Naive thymus-derived CD8-positive, alpha-beta T cell (primary cell): ENCODE measurements at places on chromosomes 6 and 20. TPM values are rescaled to one million over a fixed set of nuclear protein-coding genes. Genes with fewer than 3 reads are reported as not detected.

- H3K36me3 ChIP-seq = no peaks in the 10 kb centered on the region
- H3K4me1 ChIP-seq = no peaks in the 10 kb centered on the region
- H3K4me3 ChIP-seq = no peak overlapping the region
These were observed 178.7 kb upstream of the CDH4 start for GRCh38 chr20:61073376-61073775.

DNA sequence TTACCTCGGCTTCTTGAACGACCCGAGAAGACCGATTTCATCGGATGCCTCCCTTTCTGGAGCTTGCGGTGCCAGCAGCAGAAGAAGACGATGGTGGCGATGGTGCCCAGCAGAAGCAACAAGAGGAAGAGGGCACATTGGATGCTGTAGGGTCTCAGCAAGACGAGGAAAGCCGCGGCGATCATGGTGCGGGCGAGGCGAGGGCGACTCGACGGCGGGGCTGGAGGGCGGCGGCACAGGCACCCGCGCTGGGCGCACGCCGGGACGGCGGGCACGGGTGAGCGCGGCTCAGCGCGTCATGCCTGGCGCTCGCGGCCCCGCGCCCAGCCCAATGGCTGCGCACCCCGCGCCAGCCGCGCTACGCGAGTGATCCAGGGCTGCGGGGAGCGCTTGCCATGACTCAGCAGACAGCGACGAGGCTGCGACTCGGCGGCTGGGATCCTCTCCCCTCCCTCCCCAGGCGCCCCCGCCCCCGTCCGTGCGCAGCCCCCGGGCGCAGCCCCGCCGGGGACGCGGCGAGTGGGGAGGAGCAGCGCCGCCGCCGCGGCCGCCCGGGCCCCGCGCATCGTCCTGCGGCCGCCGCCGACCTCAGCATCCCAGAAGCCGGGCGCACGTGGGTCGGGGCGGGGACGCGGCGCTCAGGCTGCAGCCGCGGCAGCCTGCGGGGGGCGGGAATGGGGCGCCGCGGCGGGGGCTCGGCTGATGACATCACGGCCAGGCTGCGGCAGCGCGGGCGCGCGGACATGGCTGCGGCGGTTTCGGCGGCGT, at the start of gene BEND6:
Gene BEND6 (plus strand): TSS at position 705 of the 768 bp plus-strand sequence. CDS start 26,704 bp downstream, outside the sequence.
- peaks cover 65% of the 10 kb centered on the region for H3K27me3 ChIP-seq
- H3K36me3 ChIP-seq = no peaks in the 10 kb centered on the region

- H3K27me3 ChIP-seq = no peaks in the 10 kb centered on the region
- H3K36me3 ChIP-seq = peaks cover 87% of the 10 kb centered on the region
- H3K4me3 ChIP-seq = no peak overlapping the region
- peak; percentile 64 for DNase-seq
These were observed 7.7 kb downstream of the CSTF1 start for GRCh38 chr20:56400001-56400640.

- no peak for DNase-seq
- no peaks in the 10 kb centered on the region for H3K36me3 ChIP-seq
- peaks cover 20% of the 10 kb centered on the region for H3K4me1 ChIP-seq
These were observed 150.7 kb upstream of the SYNDIG1 start for GRCh38 chr20:24318569-24319352.

DNA sequence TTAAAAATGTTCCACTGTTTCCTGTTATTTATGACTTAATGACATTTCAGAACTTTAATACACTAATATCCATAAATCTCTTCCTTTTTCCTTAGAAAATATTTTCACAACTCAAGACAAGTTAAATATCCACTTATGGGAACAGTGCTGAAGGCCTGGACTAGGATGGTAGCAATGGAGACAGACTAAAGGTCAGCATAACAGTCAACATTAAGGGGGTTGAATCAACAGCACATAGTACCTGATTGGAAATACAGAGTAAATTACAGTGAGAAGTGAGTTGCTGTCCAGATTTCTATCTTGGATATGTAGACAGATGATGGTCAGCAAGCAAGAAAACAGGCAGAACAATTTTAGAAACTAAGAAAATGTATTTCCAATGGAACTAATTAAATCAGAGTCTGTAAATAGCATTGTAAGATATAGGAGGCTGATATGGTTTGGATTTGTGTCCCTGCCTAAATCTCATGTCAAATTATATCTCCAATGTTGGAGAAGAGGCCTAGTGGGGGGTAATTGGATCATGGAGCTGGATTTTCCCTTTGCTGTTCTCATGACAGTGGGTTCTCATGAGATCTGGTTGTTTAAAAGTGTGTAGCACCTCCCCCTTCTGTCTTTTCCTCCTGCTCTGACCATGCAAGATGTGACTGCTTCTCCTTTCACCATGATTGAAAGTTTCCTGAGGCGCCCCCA, 682.7 kb downstream of the MAFB start:
- no peaks in the 10 kb centered on the region for H3K27me3 ChIP-seq
- H3K36me3 ChIP-seq = no peaks in the 10 kb centered on the region
- no peaks in the 10 kb centered on the region for H3K4me1 ChIP-seq
- no peak overlapping the region for H3K27ac ChIP-seq
- no peak overlapping the region for H3K4me3 ChIP-seq

- peaks cover 18% of the 10 kb centered on the region for H3K4me1 ChIP-seq
- no peak overlapping the region for H3K4me3 ChIP-seq
- no peak overlapping the region for H3K27ac ChIP-seq
- no peaks in the 10 kb centered on the region for H3K36me3 ChIP-seq
These were observed 17.5 kb downstream of the DNMT3B start for GRCh38 chr20:32779500-32780211.

DNA sequence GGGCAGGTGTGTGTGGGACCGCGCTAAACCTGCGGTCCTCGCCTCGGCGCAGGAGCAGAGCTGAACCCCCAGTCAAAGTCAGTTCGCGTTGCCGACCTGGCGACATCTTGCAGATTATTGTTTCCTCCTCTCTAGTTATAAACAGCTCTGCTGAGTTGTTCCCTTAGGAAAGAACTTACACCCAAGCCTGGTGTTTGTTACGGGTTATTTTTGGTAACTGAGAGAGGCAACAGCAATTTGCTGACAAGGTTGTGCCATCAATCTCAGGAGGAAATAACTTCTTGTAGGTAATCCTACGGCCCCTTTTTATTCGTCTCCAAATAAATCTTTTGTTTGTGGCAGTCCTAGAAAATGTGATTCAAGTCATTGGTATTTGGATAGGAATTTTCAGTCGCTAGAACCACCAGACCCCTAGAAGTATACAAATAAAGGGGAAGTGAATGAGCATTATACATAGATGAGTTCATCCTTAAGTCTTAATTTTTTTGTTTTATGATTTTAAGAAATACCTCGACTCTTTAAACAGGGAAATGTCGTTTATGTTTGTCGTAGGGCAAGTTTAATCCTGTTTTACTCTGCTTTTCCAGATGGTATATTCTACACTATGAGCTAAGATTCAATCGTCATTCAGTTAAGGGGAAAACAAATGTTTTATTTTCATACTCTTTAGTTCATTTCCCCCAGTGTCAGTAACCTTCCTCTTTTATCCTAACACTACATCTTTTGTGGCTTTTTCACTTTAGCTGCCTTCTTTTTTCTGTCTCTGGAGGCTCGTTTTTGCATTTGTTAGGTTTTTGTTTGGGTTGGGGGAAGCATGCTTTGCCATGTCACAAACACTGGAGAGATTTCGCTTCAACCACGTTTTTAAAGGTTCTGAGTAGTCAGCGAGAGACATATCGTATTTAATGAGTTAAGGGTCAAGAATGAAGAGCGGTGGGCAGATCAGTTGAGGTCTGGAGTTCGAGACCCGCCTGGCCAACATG, 1.2 kb downstream of the PM20D2 start:
- peak overlapping the region; percentile 78 for H3K4me3 ChIP-seq
- H3K27ac ChIP-seq = peak overlapping the region; percentile 74
- no peaks in the 10 kb centered on the region for H3K27me3 ChIP-seq
- peaks cover 8% of the 10 kb centered on the region for H3K36me3 ChIP-seq
- DNase-seq = no peak

DNA sequence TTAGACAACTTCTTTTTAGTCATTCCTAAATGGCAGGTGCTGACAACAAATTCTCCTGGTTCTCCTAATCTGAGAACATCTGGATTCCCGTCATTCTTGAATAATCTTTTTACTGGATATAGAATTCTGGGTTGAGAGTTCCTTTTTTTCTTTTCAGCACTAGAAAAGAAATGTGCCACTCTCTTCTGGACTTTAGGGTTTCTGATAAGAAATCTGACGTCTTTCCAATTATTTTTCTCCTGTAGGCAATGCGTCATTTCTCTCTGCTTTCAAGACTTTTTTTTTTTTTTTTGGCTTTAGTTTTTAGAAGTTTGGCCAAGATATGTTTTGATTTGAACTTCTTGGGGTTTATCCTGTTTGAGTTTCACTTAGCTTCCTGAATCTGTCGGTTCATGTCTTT, 66.1 kb upstream of the RNF24 start:
- DNase-seq = no peak
- H3K36me3 ChIP-seq = peaks cover 12% of the 10 kb centered on the region
- no peaks in the 10 kb centered on the region for H3K27me3 ChIP-seq
- H3K4me1 ChIP-seq = peaks cover 35% of the 10 kb centered on the region
- no peak overlapping the region for H3K4me3 ChIP-seq
- H3K27ac ChIP-seq = no peak overlapping the region

GRCh38 chr6:13427801-13428582, 59.4 kb downstream of the GFOD1 start:
- DNase-seq = peak; percentile 59

- no peaks in the 10 kb centered on the region for H3K36me3 ChIP-seq
- no peak overlapping the region for H3K27ac ChIP-seq
- H3K4me3 ChIP-seq = no peak overlapping the region
- H3K27me3 ChIP-seq = peaks cover 2% of the 10 kb centered on the region
These were observed 340.7 kb downstream of the LMBRD1 start for GRCh38 chr6:69456086-69456485.

GRCh38 chr6:41694815-41695526, 40.4 kb downstream of the TFEB start:
- peaks cover 6% of the 10 kb centered on the region for H3K36me3 ChIP-seq
- DNase-seq = no peak
- H3K4me3 ChIP-seq = no peak overlapping the region
- H3K27me3 ChIP-seq = no peaks in the 10 kb centered on the region
- H3K27ac ChIP-seq = no peak overlapping the region

DNA sequence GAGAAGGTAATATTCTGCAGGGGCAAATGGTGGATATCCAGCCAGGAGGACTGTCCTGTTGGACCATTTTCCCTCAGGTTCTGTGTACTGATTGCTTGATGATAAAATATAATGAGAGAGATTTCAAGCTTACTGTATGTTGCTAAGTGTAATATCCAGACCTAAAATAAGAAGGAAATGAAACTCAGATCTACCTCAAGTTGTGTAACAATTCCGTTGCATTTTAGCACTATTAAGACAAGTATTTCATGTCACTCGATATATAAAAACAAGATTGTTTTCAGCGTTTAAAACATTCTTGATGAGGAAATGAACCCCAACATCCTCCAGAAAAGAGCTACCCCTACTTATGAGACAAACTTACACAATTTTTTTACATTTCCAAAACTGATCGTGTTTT, 57.2 kb downstream of the RGS17 start:
- DNase-seq = no peak
- no peak overlapping the region for H3K4me3 ChIP-seq
- H3K36me3 ChIP-seq = no peaks in the 10 kb centered on the region

DNA sequence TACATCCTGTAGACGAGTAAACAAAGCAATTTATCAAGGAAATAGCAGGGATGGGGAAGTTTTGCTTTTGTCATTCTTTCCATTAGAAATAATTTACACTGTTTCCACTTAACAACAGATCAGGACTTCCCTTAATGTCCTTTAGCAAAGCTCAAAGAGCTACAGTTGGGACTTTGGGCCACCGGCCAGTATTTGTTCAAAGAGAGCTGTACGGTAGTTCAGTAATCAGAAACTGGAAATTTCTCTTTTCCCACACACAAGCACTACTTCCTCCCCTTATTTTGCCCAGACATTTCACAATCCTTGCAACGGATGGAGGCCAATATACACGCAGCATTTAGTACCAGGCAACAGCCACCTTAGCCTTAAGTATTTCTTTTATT, 12.1 kb upstream of the HINT3 start:
- peaks cover 2% of the 10 kb centered on the region for H3K27me3 ChIP-seq
- no peak for DNase-seq
- no peak overlapping the region for H3K27ac ChIP-seq
- H3K4me1 ChIP-seq = no peaks in the 10 kb centered on the region
- H3K4me3 ChIP-seq = no peak overlapping the region
- no peaks in the 10 kb centered on the region for H3K36me3 ChIP-seq

- H3K36me3 ChIP-seq = peaks cover 70% of the 10 kb centered on the region
- no peak overlapping the region for H3K4me3 ChIP-seq
- peaks cover 32% of the 10 kb centered on the region for H3K4me1 ChIP-seq
- no peak for DNase-seq
These were observed 14.0 kb downstream of the APMAP start for GRCh38 chr20:24978513-24978912.

GRCh38 chr6:78607189-78607588, 260.2 kb upstream of the IRAK1BP1 start:
- DNase-seq = no peak
- no peaks in the 10 kb centered on the region for H3K27me3 ChIP-seq
- no peaks in the 10 kb centered on the region for H3K4me1 ChIP-seq

GRCh38 chr6:168239044-168239773, 80.4 kb downstream of the DACT2 start:
- no peak overlapping the region for H3K4me3 ChIP-seq
- H3K27ac ChIP-seq = no peak overlapping the region
- no peaks in the 10 kb centered on the region for H3K36me3 ChIP-seq
- H3K4me1 ChIP-seq = no peaks in the 10 kb centered on the region

DNA sequence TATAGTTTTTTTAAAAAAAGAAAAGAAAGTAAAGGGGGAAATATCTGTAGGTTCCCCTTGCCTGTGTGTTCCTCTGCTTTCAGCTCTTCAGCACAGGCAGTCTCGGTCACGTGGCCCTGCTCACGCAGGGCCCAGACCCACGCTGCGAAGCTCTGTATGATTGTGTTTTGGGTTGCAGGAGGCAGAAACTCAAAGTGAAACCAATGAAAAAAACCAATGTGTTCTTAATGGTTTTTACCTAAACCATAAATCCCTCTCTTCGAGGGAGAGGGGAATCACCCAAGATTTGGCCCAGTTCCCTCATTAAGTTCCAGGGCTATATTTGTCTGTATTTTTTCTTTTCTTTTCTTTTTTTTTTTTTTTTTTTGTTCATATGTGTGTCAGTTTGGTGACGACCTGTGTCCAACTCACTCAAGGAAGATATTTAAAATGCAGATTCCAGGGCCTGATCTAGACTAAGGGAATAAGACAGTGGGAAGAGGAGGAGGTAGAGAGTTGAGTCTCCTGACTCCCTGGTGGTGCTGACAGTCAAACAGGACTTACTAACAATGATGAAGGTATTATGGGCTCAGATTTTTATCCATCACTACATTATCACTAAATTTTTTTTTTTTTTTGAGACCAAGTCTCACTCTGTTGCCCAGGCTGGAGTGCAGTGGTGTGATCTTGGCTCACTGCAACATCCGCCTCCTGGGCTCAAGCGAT, 33.8 kb upstream of the RREB1 start:
- peak overlapping the region; percentile 80 for H3K27ac ChIP-seq
- DNase-seq = peak; percentile 45
- H3K27me3 ChIP-seq = no peaks in the 10 kb centered on the region
- H3K36me3 ChIP-seq = no peaks in the 10 kb centered on the region
- peak overlapping the region; percentile 67 for H3K4me3 ChIP-seq
- peaks cover 19% of the 10 kb centered on the region for H3K4me1 ChIP-seq

PRR18 gene
- not detected for total RNA-seq

SLC17A3 gene
- total RNA-seq = not detected

TLDC2 gene
- total RNA-seq = not detected

JPH2 gene
- total RNA-seq = not detected
